Liver (tissue), 10 donors: ENCODE measurements at places on chromosomes 11 and 22. TPM values are rescaled to one million over a fixed set of nuclear protein-coding genes. Genes with fewer than 3 reads are reported as not detected.

Gene MLC1
- total RNA-seq: 9.4 TPM

Gene OR2AG2
- total RNA-seq: not detected

Gene TOP3B
- 26.9 TPM for total RNA-seq

Gene GALNT18
- total RNA-seq: 11.0 TPM

Gene ARHGAP20
- 1.5 TPM for total RNA-seq

Gene FAM180B
- not detected for total RNA-seq

Gene KDM4D
- total RNA-seq: 0.23 TPM

Gene HEPN1
- not detected for total RNA-seq

Gene CLCF1
- 0.23 TPM for total RNA-seq

Gene CFAP300
- total RNA-seq: not detected

Gene ELF5
- total RNA-seq: 0.08 TPM

Gene FOSL1
- total RNA-seq: not detected

Gene SPI1
- total RNA-seq: 12.5 TPM

Gene CHEK1
- total RNA-seq: 21.7 TPM

Gene OAF
- total RNA-seq: 89.4 TPM

Gene RSF1
- 17.7 TPM for total RNA-seq

Gene SLC22A12
- under 0.01 TPM for total RNA-seq

Gene RAC2
- 15.0 TPM for total RNA-seq

Gene SCUBE1
- total RNA-seq: 0.08 TPM

Gene NXPE1
- not detected for total RNA-seq

Gene KCNJ5
- total RNA-seq: 0.05 TPM

Gene SCUBE2
- 0.14 TPM for total RNA-seq

Gene VSIG2
- total RNA-seq: not detected

Gene BIRC3
- total RNA-seq: 8.1 TPM

Gene CCDC85B
- total RNA-seq: 6.8 TPM

Gene BARX2
- total RNA-seq: not detected

Gene UBQLN3
- 0.33 TPM for total RNA-seq

Gene PGM2L1
- total RNA-seq: 8.2 TPM

Gene KLHL35
- 0.42 TPM for total RNA-seq

Gene OR51B2
- 0.17 TPM for total RNA-seq
